Amygdala (tissue), 56 donors: ENCODE measurements at places on chromosomes 1 and 21.

GRCh38 chr1:156741481-156741983 lies 644 bp upstream of the MRPL24 start:
- no peak for DNase-seq

DNA sequence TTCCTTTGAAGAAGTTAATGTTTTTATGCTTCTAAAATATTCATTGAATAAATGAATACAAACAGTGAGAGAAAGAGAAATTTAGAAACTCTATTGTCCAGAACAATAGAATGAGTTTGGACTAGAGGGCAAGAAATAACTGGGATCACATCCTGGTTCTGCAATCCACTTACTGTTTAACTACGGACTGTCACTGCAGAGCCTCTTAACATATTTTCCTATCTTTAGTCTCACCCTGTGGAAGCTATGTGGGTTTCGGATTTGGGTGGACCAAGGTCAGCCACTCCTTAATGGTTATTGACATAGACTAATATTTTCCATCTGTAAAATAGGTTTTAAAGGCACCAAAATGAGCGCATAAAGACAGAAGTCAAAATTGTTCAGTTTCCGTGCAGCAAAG lies 116.6 kb downstream of the UBE2U start:
- DNase-seq: no peak

GRCh38 chr21:14482165-14482564 lies 64.0 kb downstream of the SAMSN1 start:
- no peak for DNase-seq

- DNase-seq: no peak
Measured at GRCh38 chr1:116814926-116815723, 60.9 kb downstream of the CD2 start.

GRCh38 chr1:117757668-117758067 lies 151.8 kb downstream of the TENT5C start:
- no peak for DNase-seq

- no peak for DNase-seq
Measured at GRCh38 chr1:152251391-152251790, 27.4 kb upstream of the HRNR start.

DNA sequence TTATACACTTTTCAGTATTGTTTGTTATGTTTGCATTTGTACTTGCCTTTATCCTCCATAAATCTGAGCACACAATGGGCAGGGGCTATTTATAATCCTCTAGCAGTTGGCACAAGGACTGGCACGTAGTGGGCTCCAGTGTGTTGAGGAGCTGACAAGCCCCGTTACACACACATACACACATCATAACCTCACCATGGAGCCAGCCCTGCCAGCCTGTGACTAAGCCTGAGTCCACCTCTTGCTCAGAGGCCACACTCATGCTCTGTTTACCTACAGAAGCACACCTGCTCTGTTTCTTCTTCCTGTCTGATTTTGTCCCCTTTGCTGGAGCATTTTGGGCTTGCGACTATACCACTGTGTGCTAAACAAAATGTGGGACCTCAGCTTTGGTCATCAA lies 64.5 kb upstream of the SPATA6 start:
- no peak for DNase-seq

DNA sequence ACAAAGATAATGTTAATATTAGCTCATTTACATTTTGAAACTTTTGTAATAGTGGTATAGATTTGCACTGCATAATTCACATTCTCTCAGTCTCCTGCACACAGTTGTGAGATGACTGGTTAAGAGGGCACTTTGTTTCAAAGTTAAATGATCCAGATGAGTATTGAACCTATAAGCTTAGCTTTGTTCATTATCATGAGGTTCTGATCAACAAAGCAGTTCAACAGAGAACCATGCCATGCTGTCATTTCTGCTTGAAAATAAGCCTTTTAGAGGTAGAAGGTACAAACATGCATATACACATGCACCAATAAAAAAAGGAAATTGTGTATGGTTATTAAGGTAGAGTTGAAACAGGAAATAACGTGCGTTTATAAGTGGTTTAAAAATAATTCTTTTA lies 4.8 kb downstream of the RAP1A start:
- no peak for DNase-seq

- DNase-seq: no peak
Measured at GRCh38 chr1:221444346-221444745, 297.5 kb downstream of the DUSP10 start.
